ENCODE measurements at places on chromosomes 7 and 10.

- no peak for DNase-seq
These were observed 67.1 kb downstream of the OTUD1 start for GRCh38 chr10:23505797-23506465.

DNA sequence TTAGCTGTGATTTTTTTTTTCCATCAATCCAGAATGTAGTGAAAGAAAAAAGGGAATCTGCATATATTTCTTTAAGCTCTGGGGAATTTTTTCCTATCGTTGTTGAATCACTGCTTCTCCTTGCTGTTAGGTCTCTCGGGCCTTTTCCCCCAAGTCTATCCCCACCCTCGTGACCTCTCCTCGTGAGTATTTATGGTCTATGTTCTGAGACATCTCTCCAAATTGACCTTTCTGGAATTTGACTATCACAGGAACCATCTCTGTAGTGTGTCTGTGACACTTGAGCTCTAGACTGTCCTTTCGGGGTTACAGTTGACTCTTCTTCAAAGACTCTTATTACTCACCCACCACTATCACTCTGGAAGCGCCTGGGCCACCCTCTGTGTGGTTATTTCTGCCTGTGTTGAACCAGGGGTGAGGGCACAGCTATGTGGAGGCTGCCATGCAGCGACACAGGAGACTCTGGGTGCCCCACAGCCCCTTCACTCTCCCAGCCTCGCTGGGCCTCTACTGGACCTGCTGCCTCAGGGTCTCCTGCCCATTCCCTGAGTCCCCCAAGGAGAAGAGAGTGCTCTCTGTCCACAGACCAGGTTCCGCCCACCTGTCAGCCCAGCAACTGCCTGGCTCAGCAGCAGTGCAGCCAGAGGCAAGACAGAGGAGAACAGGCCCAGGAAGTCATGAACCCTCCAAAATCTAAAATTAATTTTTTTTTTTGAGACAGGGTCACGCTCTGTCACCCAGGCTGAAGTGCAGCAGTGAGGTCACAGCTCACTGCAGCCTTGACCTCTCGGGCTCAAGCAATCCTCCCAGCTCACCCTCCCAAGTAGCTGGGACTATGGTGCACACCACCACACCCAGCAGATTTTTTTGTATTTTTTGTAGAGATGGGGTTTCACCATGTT, 45.7 kb upstream of the PTPRN2 start:
- DNase-seq: no peak

GRCh38 chr10:33215154-33215553, 119.3 kb downstream of the NRP1 start:
- no peak for DNase-seq

DNA sequence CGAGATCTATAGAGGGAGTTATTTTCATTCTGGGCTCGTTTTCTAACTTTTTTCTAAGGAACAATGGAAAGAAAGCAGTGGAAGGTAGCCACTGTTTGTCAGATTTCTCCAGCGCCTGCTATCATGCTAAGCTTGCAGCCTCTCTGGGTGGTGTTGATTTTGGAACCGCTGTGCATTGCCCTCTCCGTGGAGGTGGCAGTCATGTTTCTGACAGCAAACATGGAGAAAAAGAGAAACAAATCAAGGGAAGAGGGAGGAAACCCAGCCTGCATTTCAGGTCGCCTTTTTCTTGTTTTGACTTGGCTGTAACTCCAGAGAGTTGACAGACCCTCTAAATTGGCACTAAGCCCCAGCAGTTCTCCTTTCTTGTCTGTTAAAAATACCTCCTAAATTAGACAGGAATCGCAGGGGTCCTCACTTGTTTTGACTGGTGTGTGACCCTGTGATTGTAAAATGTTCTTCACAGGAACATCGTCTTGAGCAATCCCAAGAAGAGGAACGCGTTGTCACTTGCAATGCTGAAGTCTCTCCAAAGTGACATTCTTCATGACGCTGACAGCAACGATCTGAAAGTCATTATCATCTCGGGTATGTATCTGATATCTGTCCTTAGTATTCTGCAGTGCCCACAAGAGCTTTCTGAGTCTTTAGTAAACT, 4.8 kb downstream of the ECHDC3 start:
- no peak for DNase-seq

- no peak for DNase-seq
These were observed 71.7 kb downstream of the CALD1 start for GRCh38 chr7:134851141-134851540.

DNA sequence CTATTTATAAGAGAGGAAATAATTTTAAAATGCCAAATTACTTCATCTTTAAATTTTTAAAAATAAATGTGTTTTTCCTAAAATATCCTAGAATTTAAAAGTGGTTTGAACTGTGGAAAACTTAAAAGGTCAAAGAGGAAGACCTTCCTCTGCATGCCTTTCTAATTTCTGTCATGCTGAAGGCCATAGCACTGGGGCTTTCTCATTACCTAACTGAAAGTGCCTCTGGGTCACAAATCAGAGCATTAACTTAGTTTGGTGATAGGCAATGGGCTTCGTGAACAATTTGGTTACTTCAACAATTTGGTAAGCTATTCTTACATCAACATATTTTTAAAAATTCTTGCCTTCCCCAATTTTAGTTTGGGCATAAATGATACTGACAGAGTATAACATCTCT, 100.2 kb upstream of the SAMD8 start:
- DNase-seq: no peak

- no peak for DNase-seq
These were observed 5.7 kb downstream of the CHST3 start for GRCh38 chr10:71969929-71970328.

GRCh38 chr10:56109454-56109853, 251.6 kb downstream of the ZWINT start:
- DNase-seq: no peak

DNA sequence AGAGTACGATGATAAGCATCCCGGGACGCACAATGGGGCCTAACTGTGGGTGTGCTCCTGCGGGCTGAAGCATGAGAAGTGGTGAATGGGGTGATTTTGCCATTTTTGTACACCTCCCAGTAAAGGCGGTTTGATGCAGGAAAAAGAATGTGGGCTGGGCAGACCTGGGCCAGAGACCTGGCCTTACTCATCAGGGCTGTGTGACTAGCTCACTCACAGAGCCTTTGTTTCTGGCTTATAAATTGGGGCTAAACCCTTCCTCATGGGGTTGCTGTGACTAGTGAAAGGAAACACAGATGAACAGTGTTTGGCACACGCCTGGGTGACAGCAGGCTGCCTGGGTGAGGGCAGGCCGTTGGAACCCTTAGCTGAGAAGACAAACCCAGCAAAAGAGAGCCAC, 18.0 kb downstream of the RRP12 start:
- DNase-seq: no peak

- no peak for DNase-seq
These were observed 293.2 kb upstream of the SEMA3D start for GRCh38 chr7:85479918-85480643.

DNA sequence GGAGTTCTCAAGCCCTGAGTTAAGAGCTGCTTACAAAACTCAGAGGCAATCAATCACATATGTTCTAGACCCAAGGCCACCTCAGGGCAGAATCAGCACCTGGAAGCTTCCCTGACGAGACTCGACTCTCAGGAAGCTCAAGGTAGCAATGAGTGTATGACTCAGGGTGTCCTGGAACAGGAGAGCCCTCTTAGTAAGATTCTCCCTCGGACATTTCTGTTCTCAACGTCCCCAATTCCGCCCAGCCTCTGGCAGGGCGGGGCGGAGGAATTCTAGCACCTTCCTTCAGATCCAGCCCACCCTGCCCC, 39.6 kb upstream of the PROSER2 start:
- DNase-seq: no peak

GRCh38 chr7:115054478-115055065, 132.7 kb downstream of the MDFIC start:
- DNase-seq: no peak

GRCh38 chr7:137667633-137668387, 179.0 kb downstream of the DGKI start:
- DNase-seq: no peak

DNA sequence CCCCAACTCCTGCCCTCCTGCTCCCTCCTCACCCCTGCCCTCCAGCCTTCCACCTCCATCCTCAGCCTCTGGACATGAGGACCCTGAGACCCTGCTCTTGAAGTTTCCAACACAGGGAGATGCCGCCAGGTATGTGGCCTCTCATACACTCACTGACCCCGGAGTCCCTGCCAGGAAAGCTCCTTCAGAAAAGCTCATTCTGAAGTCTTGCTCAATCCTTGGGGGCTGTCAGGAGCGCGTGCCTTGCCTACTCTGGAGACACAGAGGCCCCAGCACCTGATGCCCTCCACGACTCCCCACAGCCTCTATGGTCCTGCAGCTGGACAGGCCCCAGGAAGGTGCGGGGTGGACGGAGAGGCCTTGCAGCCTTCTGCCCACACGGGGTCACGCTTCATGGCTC, 11.0 kb downstream of the NUDT1 start:
- no peak for DNase-seq

- DNase-seq: no peak
These were observed 7.5 kb downstream of the MPP7 start for GRCh38 chr10:28295336-28295735.

- DNase-seq: no peak
These were observed 18.0 kb downstream of the NUDT5 start for GRCh38 chr10:12177642-12178041.

DNA sequence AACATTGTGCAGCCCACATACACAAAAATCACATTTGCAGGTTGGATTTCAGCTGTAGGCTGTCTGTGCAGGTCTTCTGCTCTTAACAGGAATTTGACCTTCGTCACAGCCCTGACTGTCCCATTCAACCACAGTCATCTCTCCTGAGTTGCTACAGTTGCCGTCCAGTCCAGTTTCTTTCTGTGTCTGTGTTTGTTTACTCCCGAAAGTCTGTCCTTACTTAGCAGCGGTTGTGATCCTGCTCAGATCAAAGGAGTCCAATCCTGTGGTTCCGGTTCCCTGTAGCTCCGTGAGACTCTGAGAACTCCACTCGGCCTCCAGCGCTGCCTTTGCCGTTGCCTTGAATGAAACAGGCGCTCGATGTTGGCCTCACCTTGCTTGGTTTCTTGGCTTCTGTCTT, 111.6 kb upstream of the GATA3 start:
- DNase-seq: no peak

- no peak for DNase-seq
These were observed 26.7 kb upstream of the CROT start for GRCh38 chr7:87318741-87319140.

GRCh38 chr7:139674752-139675126, 103.1 kb downstream of the HIPK2 start:
- no peak for DNase-seq

DNA sequence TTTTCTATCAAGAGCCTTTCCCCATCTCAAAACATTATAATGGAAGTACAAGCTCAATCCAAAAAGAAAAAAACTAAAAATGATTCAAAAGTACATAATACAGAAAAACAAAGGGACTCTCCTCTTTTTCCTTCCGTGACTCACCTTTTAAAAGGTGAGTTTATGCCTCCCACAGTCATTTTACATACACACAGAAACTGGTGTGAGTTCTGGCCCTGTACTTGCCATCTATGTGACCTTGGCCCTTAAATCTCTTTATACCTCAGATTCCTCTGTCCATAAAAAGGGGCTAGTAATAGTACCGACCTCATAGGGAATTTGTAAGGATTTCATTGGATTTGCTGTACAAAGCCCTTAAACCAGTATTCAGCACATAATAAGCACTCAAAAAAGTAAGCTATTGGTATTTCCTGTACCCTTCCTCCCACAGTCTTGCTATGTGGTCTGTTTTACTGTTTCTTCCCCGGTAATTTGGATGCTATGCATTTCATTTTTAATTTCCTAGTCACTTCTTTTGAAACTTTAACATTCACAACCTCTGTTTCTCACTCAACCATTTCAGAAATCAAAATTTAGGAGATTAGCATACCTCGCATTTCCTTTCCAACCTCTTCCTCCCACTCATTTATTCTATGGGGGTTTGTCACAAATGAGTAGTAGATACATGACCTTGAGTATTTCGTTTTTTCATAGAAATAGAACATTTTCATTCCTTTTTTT, 39.0 kb downstream of the STK17A start:
- no peak for DNase-seq

GRCh38 chr7:40716052-40716451, 581.2 kb downstream of the SUGCT start:
- no peak for DNase-seq

- DNase-seq: no peak
These were observed 648.0 kb upstream of the IGFBP3 start for GRCh38 chr7:46569133-46569465.

DNA sequence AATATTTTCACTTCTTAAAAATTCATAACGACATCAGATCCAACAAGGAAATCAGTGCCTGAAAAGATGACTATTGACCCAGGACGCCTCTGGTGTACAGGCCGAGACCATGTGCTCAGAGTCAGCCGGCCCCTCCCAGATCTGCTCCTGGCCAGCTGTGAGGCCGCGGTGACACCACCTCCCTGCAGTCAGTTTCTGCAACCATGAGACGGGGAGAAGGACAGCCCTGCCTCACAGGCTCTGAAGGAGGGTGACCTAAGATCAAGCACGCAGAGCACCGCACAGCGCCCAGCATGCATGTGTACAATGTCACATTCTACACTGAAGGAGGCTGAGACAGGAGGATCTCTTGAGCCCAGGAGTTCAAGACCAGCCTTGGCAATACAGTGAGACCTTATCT, 2.6 kb upstream of the GPER1 start:
- DNase-seq: no peak

- DNase-seq: no peak
These were observed 37.2 kb downstream of the FRMD4A start for GRCh38 chr10:14293526-14293925.

DNA sequence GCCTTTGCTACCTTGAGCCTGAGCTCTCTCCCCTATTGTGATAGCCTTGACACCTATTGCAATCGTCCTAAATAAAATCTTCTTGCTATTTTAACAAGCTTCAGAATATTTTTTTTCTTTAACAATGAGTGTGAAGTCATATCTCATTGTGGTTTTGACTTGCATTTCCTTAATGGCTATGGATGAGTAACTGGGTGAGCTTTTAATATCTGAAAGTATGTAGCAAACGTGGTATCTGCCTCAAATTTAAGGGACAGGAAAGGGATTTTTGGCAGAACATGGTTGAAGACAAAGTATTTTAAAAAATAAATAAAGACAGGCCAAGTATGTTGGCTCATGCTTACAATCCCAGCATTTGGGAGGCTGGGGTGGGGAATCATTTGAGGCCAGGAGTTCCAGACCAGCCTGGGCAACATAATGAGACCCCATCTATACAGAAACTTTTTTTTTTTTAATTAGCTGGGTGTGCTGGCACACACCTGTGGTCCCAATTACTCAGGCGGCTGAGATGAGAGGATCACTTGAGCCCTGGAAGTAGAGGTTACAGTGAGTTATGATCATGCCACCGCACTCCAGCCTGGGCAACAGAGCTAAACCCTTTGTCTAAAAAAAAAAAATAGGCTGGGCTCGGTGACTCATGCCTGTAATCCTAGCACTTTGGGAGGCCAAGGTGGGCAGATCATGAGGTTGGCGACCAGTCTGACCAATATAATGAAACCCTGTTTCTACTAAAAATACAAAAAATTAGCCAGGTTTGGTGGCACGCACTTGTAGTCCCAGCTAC, 319.3 kb upstream of the NRP1 start:
- no peak for DNase-seq

DNA sequence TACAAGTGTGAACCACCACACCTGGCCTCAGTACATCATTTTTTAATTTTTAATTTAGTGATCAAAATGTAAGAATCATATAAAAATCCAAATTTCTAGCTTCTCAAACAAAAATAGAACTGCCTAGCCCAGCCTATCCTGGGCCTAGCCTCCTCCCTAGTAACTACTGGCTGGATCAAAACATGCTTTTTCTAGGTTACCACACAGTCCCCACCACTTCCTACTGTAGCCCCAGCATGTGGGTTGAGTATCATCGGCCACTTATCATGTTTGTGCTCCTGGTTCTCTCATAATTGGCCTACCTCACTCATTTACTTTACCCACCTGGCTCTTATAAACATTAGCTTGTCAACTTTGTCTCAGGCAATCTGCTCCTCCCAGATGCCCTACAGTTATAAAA, 52.9 kb downstream of the DNAJC12 start:
- DNase-seq: no peak
